Epithelial cell of prostate (primary cell): ENCODE measurements at places on chromosomes 2 and 18.

GRCh38 chr18:6363216-6363615, 51.5 kb downstream of the L3MBTL4 start:
- DNase-seq, result no peak

- no peak for DNase-seq
These were observed 174.0 kb downstream of the SMAD2 start for GRCh38 chr18:47756364-47757016.

DNA sequence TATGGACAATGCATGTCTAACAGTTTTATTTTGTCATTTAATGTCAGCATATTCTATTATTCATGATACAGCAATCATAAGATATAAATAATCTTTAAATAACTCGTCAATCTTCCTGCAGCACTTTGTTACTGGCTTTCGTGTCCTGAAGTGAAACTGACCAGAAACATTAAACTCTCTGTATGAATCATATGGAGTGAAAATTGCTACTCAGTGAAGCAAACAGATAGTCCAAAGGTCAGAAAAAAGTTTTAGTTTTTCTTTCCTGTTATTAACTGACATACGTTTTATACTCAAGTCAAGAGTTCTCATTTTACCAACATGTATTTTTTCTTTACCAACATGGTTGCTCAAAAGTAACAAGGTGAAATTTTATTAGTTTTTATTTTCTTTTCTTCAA, 106.8 kb upstream of the GALNT5 start:
- DNase-seq, result no peak

DNA sequence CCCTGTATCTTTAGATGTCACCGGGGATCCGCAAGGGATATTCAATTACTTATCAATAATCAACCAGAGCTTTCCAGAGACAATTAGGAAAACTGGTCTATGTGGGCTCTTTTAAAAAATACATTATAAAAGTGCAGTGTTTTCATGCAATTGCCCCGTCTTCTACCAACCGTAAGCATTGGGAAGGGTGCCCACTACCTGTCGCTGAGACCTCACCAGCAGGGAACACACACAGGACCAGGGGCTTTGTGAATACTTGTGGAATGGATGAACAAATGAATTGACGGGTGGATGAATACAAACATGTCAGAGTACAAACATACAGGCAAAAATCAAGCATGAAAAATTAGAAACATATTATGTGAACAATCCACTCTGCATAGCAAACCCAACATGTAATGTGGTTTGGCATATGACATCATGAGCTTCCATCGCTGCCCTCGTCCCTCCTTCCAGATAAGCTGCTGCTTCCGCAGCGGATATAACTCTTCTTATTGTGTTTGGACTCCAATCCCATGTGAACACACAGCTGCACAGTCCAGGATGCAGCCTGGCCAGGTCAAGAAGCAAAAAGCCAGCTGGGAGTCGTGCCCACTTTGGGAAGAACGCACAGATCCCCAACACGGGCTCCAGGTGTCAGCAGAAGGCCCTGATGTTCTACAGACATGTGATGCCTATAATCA, 5.3 kb downstream of the FHL2 start:
- DNase-seq, result no peak

DNA sequence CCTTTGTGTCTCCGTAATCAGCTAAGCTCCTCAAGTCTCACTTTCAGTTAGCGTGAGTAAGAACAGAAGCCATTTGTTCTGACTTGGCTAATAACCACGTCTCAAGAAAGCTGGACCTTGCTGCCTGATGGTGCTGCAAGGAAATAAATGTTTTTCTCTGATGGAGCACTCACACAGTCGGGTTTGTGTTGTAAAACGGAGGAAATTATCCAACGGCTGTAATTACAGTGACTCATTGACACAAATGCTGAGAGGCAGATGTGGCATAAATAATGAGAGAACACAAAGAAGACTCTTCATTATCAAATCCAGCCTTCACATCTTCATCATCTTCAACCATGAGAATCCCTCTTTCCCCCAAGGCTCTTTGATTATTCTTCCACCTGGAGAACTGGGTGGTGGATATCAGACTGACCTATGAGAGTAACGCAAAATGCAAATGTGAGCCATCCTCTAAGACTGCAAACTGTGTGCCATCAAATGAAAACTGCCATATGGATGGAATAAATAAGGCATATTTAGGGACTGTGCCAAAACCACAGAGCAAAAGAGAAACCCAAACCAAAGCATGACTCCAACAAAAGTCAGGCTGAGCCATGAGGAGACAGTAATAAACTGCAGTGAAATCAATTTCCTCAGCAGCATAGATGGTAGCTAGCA, 252.6 kb downstream of the RND3 start:
- no peak for DNase-seq

DNA sequence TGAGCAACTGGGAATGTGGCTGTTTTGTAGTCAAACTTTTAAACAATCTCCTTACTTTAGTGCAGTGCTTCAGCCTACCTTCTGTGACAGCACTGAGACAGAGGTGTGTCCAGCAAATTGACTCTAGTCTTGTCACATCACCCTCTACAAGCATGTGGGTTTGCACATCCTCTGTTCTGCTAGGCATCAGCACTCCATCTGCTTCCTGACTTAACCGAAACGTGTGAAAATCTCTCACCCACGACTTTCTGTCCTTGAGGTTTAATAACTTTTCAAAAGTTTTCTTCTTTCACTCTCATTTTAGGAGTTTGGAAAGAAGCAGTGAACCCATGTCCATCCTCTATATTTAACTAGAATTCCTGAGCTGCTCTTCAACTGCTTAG, 42.6 kb downstream of the TTR start:
- DNase-seq, result no peak

DNA sequence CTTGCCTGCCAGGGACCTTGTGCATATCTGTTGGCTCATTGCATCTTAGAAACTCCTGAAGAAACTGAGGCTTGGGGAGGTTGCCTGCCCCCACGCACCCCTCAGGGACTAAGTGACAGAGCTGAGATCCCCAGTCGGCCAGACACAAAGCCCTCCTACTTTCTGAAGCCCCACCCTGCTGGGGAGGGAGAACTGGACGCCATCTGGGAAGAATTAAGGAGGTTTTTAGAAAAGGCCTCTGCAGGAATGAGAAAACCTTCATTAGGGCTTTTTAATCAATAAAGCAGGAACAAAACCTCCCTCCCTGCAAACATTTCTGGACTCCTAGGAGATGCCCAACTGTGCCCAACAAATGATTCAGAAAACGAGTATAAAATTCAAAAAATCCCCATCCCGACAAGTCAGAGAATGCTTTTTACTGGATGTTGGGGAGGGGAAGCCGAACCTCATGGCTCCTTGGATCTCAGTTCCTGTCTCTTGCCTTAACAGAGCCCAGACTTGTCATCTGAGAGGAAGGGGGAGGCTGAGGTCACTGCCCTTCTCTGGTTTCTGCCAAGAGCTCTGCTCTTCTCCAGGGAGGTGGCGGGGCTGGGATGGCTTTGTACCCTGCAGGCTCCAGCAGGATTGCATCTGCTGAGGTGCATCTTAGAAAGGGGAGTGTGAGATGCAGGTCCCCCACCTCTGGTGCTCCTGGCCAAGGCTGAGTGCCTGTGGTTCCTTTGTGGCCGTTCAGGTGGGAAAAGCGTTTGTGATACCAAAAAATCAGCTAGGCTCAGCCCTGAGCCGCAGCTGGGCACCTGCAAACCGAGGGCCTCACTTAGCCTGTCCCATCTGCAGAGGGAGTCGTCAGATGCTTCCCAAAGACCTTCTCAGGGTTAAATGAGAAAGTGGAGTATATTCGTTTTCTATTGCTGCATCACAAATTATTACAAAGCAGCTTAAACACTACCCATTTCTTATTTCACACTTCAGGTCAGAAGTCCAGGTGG, 142.4 kb downstream of the ZFP36L2 start:
- peak; percentile 60 for DNase-seq

- DNase-seq, result no peak
These were observed 38.5 kb downstream of the REV1 start for GRCh38 chr2:99451280-99451679.

- DNase-seq, result no peak
These were observed 1.6 kb downstream of the SERPINB8 start for GRCh38 chr18:63971320-63972001.

GRCh38 chr2:149744865-149745264, 157.3 kb upstream of the MMADHC start:
- no peak for DNase-seq

GRCh38 chr2:110153416-110153815, 37.8 kb upstream of the MALL start:
- DNase-seq, result peak; percentile 48

DNA sequence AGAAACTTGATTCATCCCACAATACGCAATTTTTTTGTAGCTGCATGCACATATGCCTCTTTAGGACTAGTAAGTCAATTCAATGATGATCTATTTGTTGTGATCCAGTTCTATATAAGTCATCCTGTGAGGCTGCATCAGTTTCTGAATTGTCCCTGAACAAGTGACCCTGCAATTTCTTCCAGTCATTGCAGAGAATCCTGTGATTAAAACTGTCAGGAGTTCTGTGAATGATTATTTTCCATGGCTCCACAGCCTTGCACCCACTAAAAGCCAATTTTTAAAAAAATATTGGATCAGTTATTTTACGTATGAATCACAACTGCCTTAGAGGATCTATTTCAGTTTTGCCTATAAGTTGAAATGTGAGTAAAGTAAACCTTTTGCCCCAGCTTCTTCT, 1585.0 kb upstream of the ACVR2A start:
- no peak for DNase-seq

DNA sequence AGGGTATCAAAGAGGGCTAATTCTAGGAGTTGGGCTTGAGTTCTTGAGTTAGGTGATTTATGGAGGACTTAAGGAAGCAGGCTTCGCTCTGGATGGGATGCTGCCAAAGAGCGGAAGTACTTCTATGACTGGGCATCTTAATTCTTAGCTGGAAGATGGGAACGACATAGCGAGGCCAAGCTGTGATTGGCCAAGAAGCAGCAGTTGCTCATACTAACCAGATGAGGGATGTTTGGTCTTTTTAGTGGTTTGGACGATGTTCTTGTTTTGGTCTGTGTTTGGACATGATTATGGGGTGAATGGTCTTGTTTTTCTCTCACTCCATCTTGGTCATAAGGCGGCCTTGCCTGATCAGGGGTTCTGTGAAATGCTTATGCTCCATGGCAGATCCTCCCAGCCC, 133.7 kb downstream of the MSH2 start:
- DNase-seq, result no peak

- no peak for DNase-seq
These were observed 42.0 kb upstream of the MYL1 start for GRCh38 chr2:210356944-210357343.

GRCh38 chr2:9779596-9780264, 63.5 kb upstream of the TAF1B start:
- DNase-seq, result no peak

DNA sequence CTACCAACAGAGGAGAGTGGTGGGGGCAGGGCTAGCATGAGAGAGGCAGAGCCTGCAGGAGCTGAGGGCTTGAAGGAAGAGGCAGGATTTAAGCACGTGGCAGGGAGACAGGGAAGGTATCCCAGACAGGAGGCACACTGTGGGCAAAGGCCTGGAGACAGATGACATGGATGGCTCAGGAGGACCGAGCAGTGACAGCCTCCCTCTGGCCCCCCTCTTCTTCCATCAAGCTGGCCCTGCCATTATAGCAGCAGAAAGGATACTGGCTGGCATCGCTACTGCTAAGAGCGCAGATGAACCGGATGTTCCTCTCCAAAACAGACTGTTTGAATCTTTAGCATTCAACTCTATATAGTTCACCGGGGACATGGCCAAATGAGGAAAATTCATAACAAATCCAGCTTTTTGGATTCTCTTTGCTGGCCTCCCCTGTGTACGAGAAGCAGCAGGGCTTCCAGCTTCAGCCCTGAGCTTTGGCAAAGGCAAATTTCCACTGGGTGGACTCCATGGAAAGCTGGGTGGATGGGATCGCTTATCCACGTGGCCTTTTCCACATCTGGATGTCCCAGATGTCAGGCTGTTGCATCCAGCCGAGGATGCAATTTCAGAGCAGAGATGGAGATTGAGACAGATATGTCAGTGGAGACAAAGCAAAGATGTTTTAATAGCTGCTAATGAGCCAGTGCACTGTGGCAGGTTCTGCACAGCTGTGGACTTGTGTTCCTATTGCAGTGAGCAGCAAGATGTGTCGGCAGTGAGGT, 36.2 kb downstream of the CAPN13 start:
- DNase-seq, result no peak

DNA sequence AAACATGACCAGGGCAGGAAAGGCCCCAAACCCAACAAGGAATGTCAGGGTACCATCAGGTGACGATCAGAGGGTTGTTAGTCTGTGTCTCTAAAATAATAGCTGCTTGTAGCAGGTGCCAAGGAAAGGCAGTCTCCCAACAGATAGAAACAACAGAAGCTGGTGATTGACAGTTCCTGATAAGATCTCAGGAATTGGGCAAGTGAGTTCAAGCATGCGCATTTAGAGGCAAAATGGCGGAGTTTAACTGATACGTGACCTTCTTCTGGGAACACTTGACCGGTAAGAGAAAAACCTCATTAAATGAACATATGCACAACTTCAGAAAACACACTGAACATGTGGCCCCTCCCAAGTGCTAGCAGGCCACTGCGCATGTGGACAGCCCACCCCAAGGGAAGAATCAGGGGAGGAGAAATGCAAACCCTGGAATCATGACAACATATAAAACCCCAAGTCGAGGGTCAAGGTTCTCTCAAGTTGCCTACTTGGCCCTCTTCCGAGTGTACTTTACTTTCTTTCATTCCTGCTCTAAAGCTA, 664.9 kb downstream of the KCNJ3 start:
- DNase-seq, result no peak

GRCh38 chr2:120559401-120559800, 176.3 kb upstream of the GLI2 start:
- DNase-seq, result peak; percentile 20

- no peak for DNase-seq
These were observed 380.0 kb downstream of the MEIS1 start for GRCh38 chr2:66814916-66815315.

DNA sequence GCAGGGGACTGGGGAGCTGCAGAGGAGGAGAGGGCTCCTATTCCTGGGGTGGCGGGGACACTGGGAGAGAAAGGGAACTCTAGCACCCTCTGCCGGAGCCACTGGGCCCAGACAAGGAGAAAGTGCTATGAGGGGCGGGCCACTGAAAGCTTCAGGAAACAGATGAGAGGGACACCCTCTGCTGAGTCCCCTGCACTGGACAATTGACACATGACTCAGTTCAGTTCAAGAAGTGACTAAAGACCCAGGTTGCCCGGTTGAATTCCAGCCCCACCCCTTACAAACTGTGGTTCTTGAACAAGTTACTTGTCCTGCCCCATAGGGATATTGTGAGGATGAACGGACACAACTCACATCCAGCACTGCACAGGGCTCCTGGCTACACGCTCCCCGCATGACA, 5.0 kb downstream of the RUFY4 start:
- no peak for DNase-seq

DNA sequence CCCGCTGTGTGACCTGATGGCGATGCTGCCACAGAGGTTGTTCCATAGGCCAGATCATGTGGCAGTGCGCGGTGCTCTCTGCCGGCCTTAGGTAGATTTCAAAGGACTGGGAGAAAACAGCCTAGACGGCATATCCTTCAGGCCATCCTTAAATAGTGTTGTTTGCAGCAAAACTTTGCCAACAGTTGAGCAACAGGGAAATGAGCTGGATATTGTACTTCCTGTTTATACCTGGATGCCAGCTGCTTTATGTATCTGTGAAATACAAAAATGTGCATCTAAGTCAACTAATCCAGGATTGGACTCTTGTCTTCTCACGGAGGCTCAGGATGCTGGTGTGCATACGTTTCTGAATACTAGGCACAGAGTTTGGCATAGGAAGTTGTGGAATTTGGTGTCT, 107.1 kb downstream of the EML6 start:
- DNase-seq, result no peak
